Lung microvascular endothelial cell (primary cell): ENCODE measurements at places on chromosomes 13 and 19. TPM values are rescaled to one million over a fixed set of nuclear protein-coding genes. Genes with fewer than 3 reads are reported as not detected.

DNA sequence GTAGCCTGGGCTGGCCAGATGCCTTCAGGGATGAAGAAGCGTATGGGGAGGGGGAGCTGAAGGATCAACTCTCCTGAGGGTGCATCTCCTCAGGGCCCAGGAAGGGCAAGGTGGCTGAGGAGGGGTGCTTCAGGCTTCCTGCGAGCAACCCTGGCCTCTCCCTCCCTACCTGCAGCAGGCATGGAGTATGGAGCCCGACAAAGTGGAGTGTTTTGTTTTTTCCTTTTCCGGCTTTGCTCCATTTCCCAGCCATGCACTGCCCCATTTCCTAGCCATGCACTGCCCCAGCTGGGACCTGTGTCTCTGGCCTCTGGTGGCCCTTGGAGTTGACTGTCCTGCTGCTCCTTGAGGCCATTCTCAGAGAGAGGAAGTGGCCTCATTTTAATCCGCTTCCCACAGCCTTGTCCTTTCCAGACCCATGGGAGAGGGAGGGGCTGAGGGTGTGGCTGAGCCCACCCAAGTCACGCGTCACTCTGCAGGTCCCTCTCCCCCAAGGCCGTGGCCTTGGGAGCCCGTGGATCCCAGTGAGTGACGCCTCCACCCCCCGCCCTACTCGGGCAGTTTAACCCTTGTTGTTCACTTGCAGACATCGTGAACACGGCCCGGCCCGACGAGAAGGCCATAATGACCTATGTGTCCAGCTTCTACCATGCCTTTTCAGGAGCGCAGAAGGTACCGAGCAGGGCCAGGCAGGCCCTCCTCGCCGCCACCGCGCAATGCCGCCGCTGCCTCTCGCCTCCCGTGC lies 34.4 kb downstream of the CAPN12 start:
- DNase-seq = no peak

GRCh38 chr19:45569619-45570421 lies 14.8 kb downstream of the OPA3 start:
- DNase-seq = peak; percentile 52

DNA sequence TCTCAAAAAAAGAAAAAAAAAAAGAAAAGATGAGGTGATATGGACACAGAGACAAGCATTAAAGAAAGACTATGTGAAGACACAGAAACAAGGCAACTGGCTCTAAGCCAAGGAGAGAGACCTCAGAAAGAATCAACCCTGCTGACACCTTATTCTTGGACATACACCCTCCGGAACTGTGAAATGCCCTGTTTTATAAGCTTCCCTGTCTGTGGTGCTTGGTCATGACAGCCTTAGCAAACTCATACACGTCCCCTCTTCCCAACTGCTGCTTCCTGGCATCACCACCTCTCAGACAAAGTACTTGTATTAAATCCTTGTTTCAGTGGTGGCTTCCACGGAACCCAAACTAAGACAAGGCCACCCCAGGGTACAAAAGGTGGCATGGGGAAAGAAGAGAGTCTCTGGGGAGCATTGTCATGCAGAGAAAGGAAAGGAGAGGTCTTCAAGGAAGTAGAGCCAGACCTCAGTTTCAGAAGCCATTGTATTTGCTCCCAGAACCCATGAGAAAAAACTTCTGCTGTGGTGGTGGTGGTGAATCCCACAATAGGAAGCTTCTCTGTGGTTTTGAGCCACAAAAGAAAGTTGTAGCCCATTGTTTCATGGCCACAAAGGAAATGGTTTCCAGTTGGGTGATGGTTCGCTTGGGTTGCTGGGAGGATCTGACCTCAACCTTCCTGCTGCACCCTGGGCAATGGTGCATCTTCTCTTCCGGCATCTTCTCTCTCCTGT lies 16.3 kb upstream of the TSPAN16 start:
- peak; percentile 75 for DNase-seq

- no peak for DNase-seq
These were observed 1.1 kb downstream of the RUBCNL start for GRCh38 chr13:46385946-46386345.

GRCh38 chr13:27039171-27039701 lies 132.4 kb downstream of the USP12 start:
- no peak for DNase-seq

- peak; percentile 5 for DNase-seq
These were observed 796 bp downstream of the ZNF304 start for GRCh38 chr19:57351867-57352266.

- DNase-seq = no peak
These were observed 207.4 kb upstream of the SOX1 start for GRCh38 chr13:111859354-111860230.

- no peak for DNase-seq
These were observed 1381.9 kb downstream of the EFNB2 start for GRCh38 chr13:105153611-105154010.

DNA sequence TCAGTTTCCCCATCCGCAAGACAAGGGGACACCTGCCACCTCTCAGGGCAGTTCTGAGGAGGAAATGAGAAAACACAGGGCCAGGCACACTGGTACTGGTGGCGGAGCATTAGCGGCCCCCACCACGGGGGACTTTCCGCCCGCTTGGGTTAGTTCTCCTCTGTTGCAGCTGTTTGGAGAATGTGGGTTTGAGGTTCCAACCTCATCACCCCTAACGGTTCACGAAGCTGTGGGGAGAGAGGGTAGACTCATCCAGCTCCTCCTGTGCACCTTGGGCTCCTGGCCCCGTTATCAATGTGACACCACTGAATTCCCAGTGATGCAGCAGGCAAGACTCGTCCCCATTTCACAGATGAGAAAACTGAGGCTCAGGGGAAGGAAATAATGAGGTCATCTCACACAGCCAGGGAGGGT lies 10.3 kb downstream of the PTPRS start:
- no peak for DNase-seq

- no peak for DNase-seq
These were observed 4.1 kb downstream of the ARHGEF1 start for GRCh38 chr19:41886761-41887710.

GRCh38 chr19:616747-617526 lies 16.4 kb downstream of the POLRMT start:
- DNase-seq = no peak

- no peak for DNase-seq
These were observed 17.7 kb downstream of the PLEKHF1 start for GRCh38 chr19:29683009-29683408.

DNA sequence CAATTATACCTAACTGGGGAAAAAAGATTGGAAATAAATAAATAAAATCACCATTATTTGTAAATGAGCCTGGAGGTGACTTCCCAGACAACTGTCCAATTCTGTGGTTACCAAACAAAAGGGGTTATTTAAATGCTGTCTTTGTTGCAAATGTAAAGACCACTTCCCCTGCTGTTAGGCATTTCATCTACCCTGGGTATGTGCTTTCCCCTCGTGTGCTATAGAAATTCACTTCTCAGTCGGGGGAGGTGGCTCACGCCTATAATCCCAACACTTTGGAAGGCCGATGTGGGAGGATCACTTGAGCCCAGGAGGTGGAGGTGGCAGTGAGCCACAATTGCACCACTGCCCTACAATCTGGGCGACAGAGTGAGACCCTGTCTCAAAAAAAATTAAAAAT lies 101.9 kb upstream of the AKAP11 start:
- no peak for DNase-seq

GRCh38 chr13:51564671-51565070 lies 19.6 kb upstream of the WDFY2 start:
- DNase-seq = no peak

- no peak for DNase-seq
These were observed 21.8 kb upstream of the OBI1 start for GRCh38 chr13:78680576-78681350.

DNA sequence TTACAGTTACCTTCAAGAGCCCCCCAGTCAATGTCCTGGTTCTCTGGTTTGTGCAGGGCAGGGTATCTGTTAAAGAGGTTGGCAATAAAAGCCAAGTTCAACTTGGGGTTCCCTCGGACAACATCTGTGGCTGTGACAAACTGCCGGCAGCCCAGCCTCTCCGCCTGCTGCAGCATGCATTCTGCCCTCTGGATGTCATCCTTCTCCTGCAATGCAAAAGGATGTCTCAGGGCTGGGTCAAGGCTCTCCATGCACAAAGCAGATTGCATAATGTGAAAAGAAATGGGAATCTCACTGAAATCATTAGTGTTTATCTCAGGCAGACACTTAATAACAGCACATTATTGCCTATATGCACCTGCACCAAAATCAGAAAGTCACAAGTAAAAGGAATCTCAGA lies 35.1 kb downstream of the LCP1 start:
- DNase-seq = no peak

GRCh38 chr19:1911995-1912394 lies 6.8 kb downstream of the ADAT3 start:
- no peak for DNase-seq

DNA sequence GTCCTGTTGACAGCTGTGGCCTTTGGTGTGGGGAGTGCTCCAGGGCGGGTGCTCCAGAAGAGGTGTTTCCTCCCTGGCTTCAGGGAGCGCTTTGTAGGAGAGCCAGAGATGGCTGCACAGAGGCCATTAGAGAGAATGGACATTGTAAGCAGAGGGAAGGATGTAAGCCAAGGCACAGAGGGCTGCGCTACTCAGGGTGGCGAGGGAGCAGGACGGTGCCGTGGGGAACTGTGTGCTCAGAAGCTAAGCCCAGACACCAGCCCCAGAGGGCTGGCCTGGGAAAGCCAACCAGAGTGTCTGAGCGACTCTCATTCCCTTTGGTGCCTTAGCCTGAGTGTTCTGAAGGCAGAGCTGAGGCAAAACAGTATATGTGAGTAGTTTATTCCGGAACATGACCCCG lies 92.2 kb downstream of the TSHZ3 start:
- no peak for DNase-seq

The RGCC gene
- total RNA-seq = 27.6 and 144 TPM in 2 replicates

The MYO16 gene
- not detected in 2 replicates for total RNA-seq

The ATP8A2 gene
- under 0.01 TPM in 2 replicates for total RNA-seq

The NR2C2AP gene
- 5.2 and 8.5 TPM in 2 replicates for total RNA-seq

The SHD gene
- not detected in 2 replicates for total RNA-seq
